ENCODE measurements at places on chromosomes 1 and 21.

DNA sequence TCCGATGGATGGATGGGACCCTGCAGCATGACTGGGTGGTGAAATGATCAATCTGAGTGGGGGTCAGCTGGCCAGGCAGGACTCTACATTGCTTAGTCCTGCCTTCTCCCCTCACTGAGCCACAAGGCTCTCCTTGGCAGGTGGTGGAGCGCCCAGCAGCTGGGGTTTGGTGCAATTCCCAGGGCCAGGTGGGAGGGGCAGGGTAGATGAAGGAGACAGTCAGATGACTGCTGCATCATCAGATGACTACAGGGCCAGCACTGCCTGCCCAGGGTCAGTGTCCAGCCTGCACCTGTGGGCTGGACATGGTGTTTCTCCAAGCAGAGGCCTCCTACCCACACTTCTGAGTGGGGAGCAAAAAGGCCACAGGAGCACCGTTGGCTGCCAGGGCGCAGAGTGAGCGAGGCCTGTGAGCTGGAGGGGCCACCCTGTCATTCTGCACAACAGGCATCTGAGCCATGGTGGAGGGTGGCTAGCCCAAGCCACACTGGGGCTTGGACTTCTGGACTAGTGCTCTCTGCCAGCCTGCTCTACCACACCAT lies 103.9 kb upstream of the EDN2 start:
- no peak for DNase-seq

DNA sequence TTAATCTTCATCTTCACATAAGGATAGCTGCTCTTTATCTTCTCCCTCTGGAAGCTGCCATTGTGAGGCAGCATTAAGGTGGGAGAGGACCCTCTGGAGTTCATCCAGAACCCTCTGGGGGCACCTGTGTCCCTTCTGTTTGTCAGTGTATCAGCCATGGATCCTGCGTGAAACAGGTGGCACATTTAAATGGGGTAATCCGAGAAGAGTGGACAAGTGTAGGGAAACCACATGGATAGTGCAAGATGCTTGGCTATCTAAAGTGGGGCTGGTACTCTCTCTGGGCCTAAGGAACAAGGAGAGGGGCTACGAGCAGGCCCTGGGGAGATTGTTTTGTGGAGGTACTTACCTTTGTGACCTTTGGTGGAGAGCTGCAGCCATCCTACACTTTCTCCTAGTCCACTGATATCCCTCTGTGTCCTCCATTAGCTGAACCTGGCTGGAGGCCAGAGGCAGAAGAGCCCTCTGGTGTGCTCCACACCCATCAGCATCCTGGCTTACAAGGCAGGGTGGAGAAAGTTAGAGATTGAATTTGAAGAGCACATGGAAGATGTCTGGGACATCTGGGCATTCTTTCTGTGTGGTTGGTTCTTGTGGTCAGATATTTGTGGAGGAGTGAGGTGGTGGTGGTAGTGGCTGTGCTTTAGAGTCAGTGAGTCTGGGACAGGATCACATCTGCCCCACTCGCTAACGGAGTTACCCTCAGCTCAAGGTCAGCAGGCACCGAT lies 117.7 kb downstream of the FGGY start:
- no peak for DNase-seq

GRCh38 chr1:10932088-10932487 lies 80.4 kb upstream of the TARDBP start:
- no peak for DNase-seq

GRCh38 chr1:198155253-198155652 lies 1.5 kb upstream of the NEK7 start:
- DNase-seq, result no peak

DNA sequence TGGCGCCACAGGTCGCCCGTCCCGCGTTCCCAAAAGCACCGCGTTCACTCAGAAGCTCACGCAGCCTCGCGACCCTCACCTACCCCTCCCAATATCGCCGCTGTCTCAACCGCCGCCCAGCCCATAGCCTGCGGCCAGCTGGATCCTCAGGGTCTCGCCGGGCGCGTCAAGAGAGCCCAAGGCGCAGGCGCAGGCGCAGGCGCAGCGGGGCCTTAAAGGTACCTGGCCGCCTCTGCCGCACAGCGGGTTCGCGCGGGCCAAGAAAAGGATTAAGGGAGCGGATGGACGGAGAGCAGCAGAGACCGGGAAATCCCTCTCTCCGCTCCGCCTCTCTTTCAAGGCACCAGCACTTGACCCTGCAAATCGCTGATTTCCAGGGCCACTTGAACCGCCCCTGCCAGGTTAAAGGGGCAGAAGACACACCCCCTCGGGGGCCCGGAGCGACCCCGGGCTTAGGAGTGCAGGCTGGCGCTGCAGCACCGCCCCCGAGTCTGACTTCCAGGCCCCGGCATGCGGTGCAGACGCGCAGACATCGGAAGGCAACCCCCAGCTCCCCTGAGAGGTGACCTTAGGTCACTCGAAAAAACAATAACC lies at the start of gene NBPF20:
Gene NBPF20 (minus strand): TSS at position 168 of the 594 bp plus-strand sequence. CDS start 20,331 bp downstream, outside the sequence.
- DNase-seq, result peak; percentile 46

- DNase-seq, result no peak
Measured at GRCh38 chr1:221736714-221737113, 5.2 kb downstream of the DUSP10 start.

DNA sequence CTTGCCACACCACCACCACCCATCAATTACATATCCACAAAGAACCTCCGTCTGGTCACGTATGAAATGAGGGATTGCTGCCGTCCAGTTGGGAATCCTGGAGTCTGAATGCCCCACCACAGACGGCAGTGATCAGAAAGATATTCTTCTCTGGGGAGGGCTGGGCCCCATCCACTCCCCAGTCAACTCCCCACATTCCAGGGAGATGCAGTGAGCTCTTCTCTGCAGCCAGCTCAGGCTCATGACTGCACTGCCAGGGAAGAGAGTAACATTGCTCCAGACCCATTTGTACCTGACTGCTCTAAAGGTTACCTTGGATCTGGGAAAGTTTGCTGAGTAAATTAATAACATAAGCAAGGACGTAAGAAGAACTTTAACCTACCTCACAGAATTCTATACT lies 18.3 kb downstream of the DEGS1 start:
- DNase-seq, result no peak

- DNase-seq, result no peak
Measured at GRCh38 chr1:7810395-7810794, 26.3 kb downstream of the PER3 start.

- DNase-seq, result no peak
Measured at GRCh38 chr21:17051054-17051453, 461.8 kb upstream of the CXADR start.

GRCh38 chr1:180230416-180230790 lies 339 bp downstream of the LHX4 start:
- DNase-seq, result no peak

DNA sequence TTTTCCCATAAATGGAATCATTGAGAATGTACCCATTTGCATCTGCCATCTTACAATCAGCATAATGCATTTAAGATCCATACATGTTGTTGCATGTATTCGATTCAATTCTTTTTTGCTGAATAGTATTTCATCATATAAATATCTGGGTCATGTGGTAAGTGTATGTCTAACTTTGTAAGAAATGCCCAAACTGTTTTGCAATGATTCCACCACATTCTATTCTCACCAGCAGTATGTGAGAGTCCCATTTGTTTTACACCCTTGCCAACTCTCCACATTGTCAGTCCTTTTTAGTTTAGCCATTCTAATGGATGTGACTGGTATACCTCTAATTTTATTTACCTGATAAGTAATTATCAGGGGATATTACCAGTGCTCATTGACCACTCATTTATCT lies 115.8 kb upstream of the PBX1 start:
- DNase-seq, result no peak

DNA sequence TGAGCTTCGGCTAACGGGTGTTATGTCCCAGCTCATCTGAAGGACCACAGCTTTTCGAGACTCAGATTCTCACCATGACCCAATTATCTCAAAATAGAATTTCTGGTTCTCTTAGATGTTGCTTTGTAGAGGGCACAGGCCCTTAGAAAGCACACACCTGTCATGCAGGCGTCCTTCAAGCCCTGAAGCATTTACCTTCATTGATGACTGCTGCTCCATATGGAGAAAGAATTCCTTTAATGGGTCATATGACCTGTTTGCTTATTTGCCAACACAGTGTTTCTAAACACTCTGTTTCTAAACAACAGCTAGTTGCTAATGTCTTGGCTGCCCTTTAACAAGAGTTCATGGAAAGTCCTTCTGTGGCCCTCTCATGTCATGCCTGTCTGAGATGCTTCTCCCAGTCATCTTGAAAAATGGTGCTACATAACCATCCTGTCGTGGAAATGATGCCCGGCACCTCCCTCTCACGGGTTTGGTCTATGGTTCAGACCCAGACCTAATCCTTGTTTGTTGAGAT lies 495.7 kb downstream of the KIF26B start:
- DNase-seq, result no peak

DNA sequence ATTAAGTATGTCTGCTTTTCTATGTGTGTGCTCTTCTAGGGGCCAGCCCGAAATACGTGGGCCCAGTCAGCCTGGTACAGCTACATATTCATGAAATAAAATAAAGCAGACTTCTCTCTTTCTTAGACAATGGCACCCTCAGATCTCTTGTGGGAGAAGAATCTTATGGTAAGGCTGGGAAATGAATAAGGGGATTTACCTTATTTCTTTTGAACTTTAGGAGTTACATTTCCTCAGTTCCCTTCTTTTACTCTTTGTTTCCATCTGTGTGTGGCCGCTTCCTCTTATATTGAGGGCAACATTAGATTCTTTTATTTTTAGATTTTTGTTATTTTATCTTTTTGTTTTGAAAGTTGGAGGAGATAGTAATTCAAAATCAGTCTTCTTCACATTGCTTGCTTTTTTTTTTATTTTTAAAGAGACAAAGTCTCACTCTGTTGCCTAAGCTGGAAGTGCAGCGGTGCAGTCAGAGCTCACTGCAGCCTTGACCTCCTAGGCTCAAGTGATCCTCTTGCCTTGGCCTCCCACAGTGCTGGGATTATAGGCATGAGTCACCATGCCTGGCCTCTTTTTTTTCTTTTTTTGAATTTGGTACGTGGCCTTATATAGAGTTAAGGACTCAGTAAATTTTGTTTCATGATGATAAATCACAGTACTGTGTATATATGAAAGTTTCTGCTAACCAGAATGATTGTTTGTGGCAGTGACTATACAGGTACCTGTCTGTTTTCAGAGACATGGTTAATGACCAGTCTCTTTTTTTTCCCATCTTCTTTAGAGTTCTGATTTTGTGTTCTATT lies 9.1 kb downstream of the LAMC1 start:
- no peak for DNase-seq

GRCh38 chr1:16926491-16927073 lies 4.9 kb downstream of the CROCC start:
- DNase-seq, result no peak

- no peak for DNase-seq
Measured at GRCh38 chr1:67855444-67855843, 22.2 kb upstream of the GNG12 start.

- DNase-seq, result no peak
Measured at GRCh38 chr1:246210756-246211155, 296.3 kb downstream of the SMYD3 start.

- no peak for DNase-seq
Measured at GRCh38 chr1:237166593-237167101, 124.7 kb downstream of the RYR2 start.

GRCh38 chr1:61852670-61853015 lies 110.4 kb downstream of the PATJ start:
- no peak for DNase-seq

DNA sequence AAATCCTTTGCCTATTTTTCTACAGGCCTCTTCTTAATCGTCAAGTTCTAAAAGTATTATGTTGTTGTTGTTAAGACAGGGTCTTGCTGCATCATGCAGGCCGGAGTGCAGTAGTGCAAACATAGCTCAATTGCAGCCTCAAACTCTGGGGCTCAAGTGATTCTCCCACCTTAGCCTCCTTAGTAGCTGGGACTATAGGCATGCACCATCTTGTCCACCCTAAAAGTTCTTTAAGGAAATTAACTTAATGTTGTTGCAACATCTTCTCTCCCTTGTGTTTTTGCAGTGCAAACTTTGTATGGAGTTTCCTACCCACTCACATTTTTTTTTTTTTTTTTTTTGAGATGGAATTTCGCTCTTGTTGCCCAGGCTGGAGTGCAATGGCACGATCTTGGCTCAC lies 4.1 kb upstream of the VHLL start:
- DNase-seq, result no peak

GRCh38 chr1:24301785-24302175 lies 17.4 kb upstream of the GRHL3 start:
- DNase-seq, result no peak

- no peak for DNase-seq
Measured at GRCh38 chr1:32518976-32519375, 20.3 kb upstream of the ZBTB8A start.

GRCh38 chr21:37172646-37173045 lies 94.5 kb downstream of the VPS26C start:
- DNase-seq, result no peak

GRCh38 chr1:183330335-183330734 lies 87.8 kb downstream of the NMNAT2 start:
- no peak for DNase-seq

GRCh38 chr21:34693192-34693810 lies 24.5 kb downstream of the CLIC6 start:
- peak; percentile 23 for DNase-seq

GRCh38 chr21:15003463-15004135 lies 61.2 kb downstream of the NRIP1 start:
- no peak for DNase-seq

DNA sequence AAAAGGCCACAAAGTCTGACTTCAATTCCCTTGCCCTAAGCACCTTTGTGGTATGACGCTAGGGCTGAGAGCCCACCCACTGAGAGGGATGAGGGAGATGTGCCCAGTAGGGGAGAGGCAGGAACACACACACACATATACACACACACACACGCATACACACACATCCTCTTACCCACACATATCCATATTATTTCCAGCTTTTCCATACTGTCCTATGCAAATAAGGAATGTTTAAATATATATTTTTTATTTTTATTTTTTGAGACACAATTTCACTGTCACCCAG lies 3.0 kb downstream of the RAB25 start:
- DNase-seq, result no peak

GRCh38 chr21:46205766-46206162 lies 21.5 kb upstream of the SPATC1L start:
- DNase-seq, result no peak

- DNase-seq, result no peak
Measured at GRCh38 chr1:48196237-48196636, 26.3 kb upstream of the SLC5A9 start.

DNA sequence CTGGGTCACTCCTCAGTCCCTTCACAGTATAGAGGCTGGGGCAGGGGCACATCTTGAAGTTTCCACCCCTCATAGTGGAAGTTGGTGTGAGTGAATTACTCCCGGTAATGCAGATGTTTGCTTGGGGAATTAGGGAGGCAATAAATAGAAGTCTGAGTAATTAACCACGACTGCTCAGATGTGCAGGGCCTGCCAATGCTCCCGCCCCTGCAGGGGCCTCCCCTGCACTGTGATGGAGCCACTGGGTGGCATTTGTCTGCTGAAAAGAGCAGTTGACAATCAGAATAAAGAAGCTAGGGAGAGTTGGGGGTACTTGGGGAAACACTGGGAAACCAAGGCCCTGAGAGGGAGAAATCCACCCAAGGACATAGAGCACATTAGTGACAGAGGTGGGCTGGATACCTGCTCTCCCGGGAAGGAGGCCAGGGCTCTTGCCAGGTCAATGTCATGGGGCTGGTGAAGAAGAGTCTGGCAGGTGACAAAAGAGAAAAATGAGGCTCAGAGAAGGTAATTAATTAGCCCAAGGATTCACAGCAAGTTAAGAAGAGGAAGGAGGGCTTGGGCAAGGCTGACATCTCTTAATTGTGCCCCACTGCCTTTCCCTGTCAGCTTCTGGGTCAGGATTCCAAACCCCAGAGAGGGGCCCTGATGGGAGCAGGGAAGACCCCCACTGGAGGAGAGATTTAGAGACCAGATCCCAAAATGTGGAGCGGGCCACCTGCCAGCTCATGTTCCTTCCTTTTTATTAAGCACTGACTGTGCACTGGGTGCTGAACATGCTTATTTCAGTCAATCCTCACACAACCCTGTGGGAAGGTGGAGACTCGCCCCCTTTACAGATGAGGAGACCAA lies 436.2 kb downstream of the MATN1 start:
- DNase-seq, result no peak
